Fibroblast of skin of back (primary cell): ENCODE measurements at places on chromosomes 4 and X.

DNA sequence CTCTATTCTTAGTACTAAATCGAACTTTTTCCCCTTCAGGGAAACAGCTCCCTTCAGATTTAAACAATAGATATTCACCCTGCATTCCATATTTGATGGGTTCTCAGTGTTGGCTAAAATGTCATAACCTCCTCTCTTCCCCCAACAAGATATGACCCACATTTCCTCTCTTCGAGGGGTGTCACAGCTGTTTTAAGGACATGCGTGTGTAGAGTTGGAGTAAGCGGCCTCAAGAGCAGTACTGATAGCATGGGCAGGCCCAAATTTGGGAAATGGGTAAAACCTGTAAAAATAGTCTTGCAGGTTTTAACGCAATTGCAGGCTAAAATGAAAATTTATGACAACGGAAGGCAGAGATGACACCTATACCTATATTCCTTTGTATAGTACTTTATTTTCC is 28.7 kb downstream of the SAT1 start:
- no peak for DNase-seq

GRCh38 chr4:123200051-123200940 is 196.3 kb upstream of the SPRY1 start:
- DNase-seq: no peak

DNA sequence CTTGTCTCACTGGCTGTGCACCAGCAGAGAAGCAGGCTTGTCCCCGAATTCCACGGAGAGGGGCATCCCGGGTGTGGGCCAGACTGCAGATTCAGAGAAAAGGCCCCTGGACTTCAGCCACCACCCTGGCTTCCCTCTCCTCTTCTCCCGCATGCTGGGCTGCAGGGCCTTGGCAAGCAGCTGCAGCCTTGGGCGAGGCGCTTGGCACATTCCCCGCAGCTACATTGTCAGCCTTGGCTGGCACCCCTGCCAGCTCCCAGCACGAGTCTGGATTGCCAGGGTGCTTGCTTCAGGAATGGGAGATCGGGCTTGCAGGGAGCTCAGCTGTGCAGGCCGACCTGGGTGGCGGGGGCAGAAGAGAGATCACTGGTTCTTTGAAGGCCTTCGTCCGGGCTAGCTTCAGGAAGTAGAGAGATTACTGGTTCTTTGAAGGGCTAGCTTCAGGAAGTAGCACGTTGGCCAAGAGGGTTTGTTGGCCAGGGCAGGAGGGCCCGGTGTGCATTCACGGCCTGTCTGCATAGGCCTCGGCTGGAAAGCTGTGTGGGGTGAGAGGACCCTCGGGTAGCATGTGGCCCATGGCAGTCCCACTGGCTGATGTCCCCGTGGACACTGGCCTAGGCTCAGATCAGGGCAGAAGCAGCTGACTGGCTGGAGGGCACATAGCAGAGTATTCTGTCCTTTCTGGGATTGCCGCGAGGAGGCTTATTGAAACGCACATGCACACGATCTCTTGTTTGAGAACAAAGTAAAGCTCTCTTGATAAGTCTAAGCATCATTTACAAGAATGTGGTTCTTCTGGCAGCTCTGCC is 2.7 kb downstream of the ABCD1 start:
- DNase-seq: no peak

DNA sequence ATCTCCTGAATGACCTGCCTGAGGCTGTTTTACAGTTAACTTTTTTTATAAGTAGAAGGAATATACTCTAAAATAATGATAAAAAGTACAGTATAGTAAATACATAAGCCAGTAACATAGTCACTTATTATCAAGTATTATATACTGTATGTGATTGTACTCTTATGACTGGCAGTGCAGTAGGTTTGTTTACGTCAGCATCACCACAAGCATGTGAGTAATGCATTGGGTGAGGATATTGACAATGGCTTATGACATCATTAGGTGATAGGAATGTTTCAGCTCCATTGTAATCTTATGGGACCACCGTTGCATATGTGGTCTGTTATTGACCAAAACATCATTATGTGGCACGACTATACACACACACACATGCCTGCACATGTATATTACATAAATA is 20.5 kb downstream of the NUDT9 start:
- DNase-seq: no peak
